ENCODE measurements at places on chromosomes 7 and 10.
A peak's percentile ranks its signal among the peaks of the same experiment; 100 is the strongest.

GRCh38 chr10:10389182-10389581 is 628.5 kb upstream of the CELF2 start:
- no peak for ATAC-seq

DNA sequence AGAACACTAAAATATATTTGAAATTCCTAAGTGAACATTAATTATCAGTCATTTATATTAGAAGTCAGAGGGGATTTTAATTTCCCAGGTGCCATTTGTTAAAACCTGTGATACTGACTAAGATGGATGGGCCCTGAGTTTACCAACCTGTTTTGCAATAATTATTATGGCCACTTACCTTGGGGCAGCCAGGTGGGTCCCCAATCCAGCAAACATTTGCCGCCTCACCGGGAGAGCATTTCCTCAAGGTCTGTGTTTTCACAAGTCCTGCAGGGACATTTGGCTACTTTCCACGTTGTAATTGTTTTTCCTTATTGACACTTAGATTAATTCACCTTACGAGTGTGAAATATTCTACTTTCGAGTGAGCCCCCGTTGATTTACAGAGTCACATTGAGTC is 251.2 kb upstream of the PPP2R2D start:
- ATAC-seq: no peak

DNA sequence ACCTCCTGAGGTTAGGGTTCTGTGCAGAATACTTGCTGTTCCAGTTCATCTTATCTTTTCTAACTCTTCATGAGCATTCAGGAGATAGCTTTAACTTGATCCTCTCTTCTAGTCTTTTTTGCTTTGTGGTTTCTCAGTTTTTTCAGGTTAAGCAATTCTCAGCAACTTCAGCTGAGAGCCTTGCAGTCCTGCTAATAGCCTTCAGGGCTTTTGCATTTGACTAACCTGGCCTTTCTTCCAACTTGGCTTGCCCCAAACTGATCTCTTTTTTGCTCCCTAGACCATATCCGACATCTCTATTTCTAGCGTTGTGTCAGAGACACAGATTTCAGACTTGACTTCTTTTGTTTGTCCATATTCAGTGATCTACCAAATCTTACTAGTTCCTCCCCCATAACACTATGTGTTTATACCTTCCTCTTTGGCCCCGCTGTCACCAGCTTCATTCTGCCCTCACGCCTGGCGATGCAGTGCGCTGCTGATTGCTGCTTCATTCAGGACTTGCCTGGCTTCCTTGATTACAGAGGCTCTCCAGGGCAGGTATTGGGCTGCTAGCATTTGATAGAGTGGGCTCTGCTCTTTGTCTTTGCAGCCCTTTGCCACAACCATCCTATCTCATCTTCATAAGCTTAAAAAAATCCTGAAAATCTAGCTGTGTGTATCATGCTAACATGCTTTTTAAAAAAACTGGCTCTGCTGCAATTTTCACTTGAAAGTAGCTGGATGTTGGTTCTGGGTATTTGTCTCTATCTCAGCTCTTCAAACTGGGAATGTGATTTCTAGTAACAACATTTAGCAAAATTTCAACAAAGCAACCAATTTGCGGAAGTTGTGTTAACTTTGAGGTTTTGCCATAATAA is 9.6 kb downstream of the CUL1 start:
- ATAC-seq: no peak

DNA sequence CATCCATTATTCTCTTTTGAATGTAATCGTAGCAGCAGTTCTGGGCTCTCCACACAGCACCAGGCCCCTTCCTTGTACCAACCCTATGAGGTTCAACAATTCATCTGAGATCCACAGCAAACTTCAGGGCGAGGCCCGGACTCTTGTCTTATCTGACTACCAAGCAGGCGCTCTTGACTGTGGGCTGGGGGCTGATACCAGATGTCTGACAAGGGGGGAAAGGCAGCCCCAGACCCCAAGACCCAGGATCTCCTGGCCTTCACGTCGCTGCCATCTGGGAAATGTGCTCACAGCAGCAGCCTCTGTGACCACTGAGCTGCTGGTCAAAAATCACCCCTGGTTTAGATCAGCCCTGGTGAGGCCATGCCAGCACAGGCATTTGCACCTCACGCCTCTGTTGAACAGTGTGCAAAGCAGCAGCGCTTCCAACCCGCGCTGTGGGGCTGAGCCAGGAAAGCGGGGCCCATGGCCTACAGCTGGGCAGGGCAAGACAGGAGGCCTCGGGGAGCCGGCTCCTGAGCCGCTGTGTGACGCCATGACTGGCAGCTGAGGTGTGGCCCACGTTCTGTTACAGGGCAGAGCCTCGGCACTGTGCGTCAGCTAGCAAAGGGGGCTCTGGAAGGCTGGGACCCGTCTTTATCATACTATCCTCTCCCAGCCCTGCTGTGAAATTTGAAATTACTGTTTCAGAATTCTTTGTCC is 143.9 kb downstream of the PAXIP1 start:
- ATAC-seq: no peak

GRCh38 chr10:83122336-83122735 is 1017.0 kb upstream of the GHITM start:
- peak; percentile 32 for ATAC-seq

DNA sequence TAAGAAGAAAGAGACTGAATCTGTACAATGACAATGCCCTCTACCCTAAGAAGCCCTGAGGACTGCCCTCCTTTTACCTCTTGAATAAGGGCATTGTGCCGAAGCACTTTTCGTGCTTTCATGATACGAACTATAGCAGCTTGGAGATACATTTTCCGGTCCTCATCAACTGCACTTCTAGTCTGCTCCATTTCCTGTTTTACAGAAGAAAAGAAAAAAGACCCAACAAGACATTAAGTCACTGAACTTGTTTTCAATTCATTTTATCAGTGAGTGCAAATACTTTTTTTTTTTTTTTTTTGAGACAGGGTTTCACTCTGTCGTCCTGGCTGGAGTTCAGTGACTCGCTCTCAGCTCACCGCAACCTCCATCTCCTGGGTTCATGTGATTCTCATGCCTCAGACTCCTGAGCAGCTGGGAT is 78.4 kb downstream of the CUL2 start:
- ATAC-seq: no peak

GRCh38 chr10:101358706-101359300 is 4.8 kb downstream of the BTRC start:
- no peak for ATAC-seq

- ATAC-seq: no peak
Measured at GRCh38 chr10:27713941-27714340, 31.7 kb downstream of the MKX start.

- no peak for ATAC-seq
Measured at GRCh38 chr10:34145715-34146114, 669.4 kb downstream of the PARD3 start.
